ENCODE measurements at places on chromosomes 4 and X. TPM values are rescaled to one million over a fixed set of nuclear protein-coding genes. Genes with fewer than 3 reads are reported as not detected.

CPXCR1 gene
- total RNA-seq: not detected

CXXC4 gene
- not detected for total RNA-seq

ZCCHC18 gene
- total RNA-seq: 1.5 TPM

XAGE5 gene
- total RNA-seq: not detected

ADAMTS3 gene
- total RNA-seq: 0.94 TPM

MCUB gene
- total RNA-seq: 55.0 TPM

PAGE5 gene
- total RNA-seq: not detected

STS gene
- 9.4 TPM for total RNA-seq

SFRP2 gene
- not detected for total RNA-seq

HSFX1 gene
- total RNA-seq: 0.07 TPM

PPP4R3C gene
- not detected for total RNA-seq

TMEM154 gene
- total RNA-seq: 13.3 TPM

ETDC gene
- not detected for total RNA-seq

COL25A1 gene
- 9.1 TPM for total RNA-seq

MAGEA10 gene
- total RNA-seq: not detected

DOK7 gene
- total RNA-seq: not detected

C4orf17 gene
- total RNA-seq: not detected

PHF8 gene
- 9.4 TPM for total RNA-seq

DCTD gene
- 73.5 TPM for total RNA-seq

ADH7 gene
- total RNA-seq: not detected

ALAS2 gene
- total RNA-seq: not detected

HHIP gene
- total RNA-seq: 52.4 TPM

PRKG2 gene
- under 0.01 TPM for total RNA-seq

KLKB1 gene
- not detected for total RNA-seq

PAGE4 gene
- total RNA-seq: not detected

GDPD2 gene
- not detected for total RNA-seq

FDCSP gene
- not detected for total RNA-seq

WDR17 gene
- total RNA-seq: 0.05 TPM

ADRA2C gene
- total RNA-seq: not detected

ATP1B4 gene
- not detected for total RNA-seq

RIPPLY1 gene
- not detected for total RNA-seq

RS1 gene
- total RNA-seq: not detected

HTR2C gene
- total RNA-seq: not detected

SYP gene
- 0.27 TPM for total RNA-seq

GPRASP3 gene
- total RNA-seq: 4.0 TPM

RNF150 gene
- 0.05 TPM for total RNA-seq

PHOX2B gene
- total RNA-seq: not detected

HMGN5 gene
- total RNA-seq: not detected

CT83 gene
- not detected for total RNA-seq

TCEAL6 gene
- not detected for total RNA-seq

ATP2B3 gene
- total RNA-seq: not detected

SASH3 gene
- not detected for total RNA-seq
